Fibroblast of lung (primary cell): ENCODE measurements at places on chromosomes 6 and 20. TPM values are rescaled to one million over a fixed set of nuclear protein-coding genes. Genes with fewer than 3 reads are reported as not detected.

The RIPPLY2 gene
- not detected in 2 replicates for polyA plus RNA-seq

The IP6K3 gene
- polyA plus RNA-seq, result 0.46 and 0.84 TPM in 2 replicates

GRCh38 chr20:62732031-62732760, 23.6 kb downstream of the NTSR1 start:
- no peak for DNase-seq

- peak; percentile 37 for DNase-seq
These were observed 138.1 kb downstream of the FNDC1 start for GRCh38 chr6:159307246-159307790.

- DNase-seq, result no peak
These were observed 70.3 kb downstream of the TMEM244 start for GRCh38 chr6:129790785-129791184.
